ENCODE measurements at places on chromosomes 7 and 10.

GRCh38 chr10:26776258-26776657 is 78.8 kb downstream of the PDSS1 start:
- H3K36me3 ChIP-seq: no peaks in the 10 kb centered on the region
- no peak overlapping the region for H3K27ac ChIP-seq
- H3K27me3 ChIP-seq: peaks cover 1% of the 10 kb centered on the region
- H3K4me3 ChIP-seq: no peak overlapping the region
- peaks cover 22% of the 10 kb centered on the region for H3K4me1 ChIP-seq
- no peak for DNase-seq

GRCh38 chr7:37549076-37549931 is 100.6 kb upstream of the ELMO1 start:
- H3K4me1 ChIP-seq: peaks cover 57% of the 10 kb centered on the region
- DNase-seq: no peak
- no peaks in the 10 kb centered on the region for H3K27me3 ChIP-seq
- no peak overlapping the region for H3K4me3 ChIP-seq

DNA sequence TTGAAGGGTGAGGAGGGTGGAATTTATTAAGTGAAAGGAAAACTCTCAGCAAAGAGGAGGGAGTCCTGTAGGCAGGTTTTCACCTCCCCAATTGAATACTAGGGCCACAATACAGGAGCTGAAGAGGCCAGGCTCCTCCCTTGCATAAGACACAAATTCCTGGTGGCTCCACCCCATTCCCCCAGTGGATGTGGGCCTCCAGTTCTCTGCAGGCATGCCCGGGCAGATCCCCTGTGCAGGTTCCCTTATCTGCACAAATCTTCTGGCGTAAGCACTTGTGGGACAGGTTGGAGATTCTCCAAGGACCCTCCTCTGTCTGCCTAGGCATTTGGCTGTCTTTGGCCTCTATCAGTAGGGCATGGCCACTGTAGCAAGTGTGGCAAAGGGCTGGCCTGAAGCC is 847.1 kb upstream of the MBL2 start:
- H3K27me3 ChIP-seq: no peaks in the 10 kb centered on the region
- H3K4me1 ChIP-seq: no peaks in the 10 kb centered on the region
- H3K36me3 ChIP-seq: no peaks in the 10 kb centered on the region
- H3K27ac ChIP-seq: no peak overlapping the region
- DNase-seq: no peak

GRCh38 chr10:110269374-110270318 is 35.1 kb downstream of the SMNDC1 start:
- H3K27ac ChIP-seq: no peak overlapping the region
- H3K4me3 ChIP-seq: no peak overlapping the region
- no peaks in the 10 kb centered on the region for H3K36me3 ChIP-seq
- no peak for DNase-seq

DNA sequence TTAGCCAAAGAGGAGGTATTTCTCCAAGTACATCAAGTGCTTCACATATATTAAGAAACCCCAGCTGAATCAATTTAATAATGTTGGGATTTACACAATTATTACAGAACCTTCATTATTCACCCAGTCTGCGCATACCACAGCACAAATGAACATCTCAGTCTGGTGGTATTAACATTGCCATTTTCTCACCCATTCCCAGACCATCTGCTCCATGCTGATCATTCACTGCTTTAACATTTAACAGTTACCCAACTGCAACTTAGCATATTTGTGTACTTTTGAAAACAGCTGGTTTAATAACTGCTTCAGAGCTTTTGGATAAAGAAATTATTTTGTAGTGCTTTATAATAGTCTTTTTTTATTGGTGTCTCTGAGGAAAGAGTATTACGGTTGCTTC is 1072.1 kb downstream of the NXPH1 start:
- H3K4me1 ChIP-seq: no peaks in the 10 kb centered on the region
- no peaks in the 10 kb centered on the region for H3K36me3 ChIP-seq
- no peak for DNase-seq
- H3K4me3 ChIP-seq: no peak overlapping the region
- no peak overlapping the region for H3K27ac ChIP-seq
- H3K27me3 ChIP-seq: no peaks in the 10 kb centered on the region

GRCh38 chr10:34396663-34397062 is 418.4 kb downstream of the PARD3 start:
- H3K27ac ChIP-seq: no peak overlapping the region
- no peaks in the 10 kb centered on the region for H3K27me3 ChIP-seq
- no peaks in the 10 kb centered on the region for H3K4me1 ChIP-seq
- DNase-seq: no peak
- H3K36me3 ChIP-seq: peaks cover 4% of the 10 kb centered on the region
- no peak overlapping the region for H3K4me3 ChIP-seq

DNA sequence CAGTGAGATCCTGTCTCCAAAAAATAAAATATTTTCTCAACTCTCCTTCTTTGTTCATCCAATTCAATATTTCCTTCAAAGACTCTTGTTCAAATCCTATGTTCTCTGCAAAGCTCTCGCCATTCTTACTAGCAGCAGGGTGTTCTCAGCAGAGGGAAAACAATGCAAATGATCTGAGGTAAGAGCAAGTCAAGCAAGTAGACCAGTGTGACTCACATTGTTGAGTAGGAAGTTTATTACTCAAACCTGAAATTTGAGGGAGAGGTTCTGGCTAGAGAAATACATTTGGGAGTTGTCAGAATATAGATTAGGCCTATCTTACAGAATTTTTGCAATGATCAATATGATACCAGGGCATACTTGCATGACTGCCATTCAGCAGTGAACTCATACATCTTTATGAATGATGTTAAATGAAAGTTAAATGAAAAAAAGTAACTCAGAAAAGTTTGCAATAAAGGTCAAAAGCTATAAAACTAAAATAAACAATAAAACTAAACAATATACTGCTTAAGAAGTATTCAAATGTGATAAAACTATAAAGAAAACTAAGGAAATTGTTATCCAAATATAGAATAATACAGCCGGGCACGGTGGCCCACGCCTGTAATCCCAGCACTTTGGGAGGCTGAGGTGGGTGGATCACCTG is 5.8 kb downstream of the IDE start:
- DNase-seq: no peak
- peaks cover 4% of the 10 kb centered on the region for H3K27me3 ChIP-seq
- H3K4me1 ChIP-seq: peaks cover 15% of the 10 kb centered on the region
- H3K27ac ChIP-seq: no peak overlapping the region
